ENCODE measurements at places on chromosomes 12 and 14.

- DNase-seq = no peak
Measured at GRCh38 chr14:86596024-86596423, 1066.1 kb downstream of the FLRT2 start.

GRCh38 chr12:119809023-119809422 lies 68.1 kb downstream of the CIT start:
- no peak for DNase-seq

GRCh38 chr12:58368001-58368400 lies 426.6 kb downstream of the ATP23 start:
- DNase-seq = no peak

DNA sequence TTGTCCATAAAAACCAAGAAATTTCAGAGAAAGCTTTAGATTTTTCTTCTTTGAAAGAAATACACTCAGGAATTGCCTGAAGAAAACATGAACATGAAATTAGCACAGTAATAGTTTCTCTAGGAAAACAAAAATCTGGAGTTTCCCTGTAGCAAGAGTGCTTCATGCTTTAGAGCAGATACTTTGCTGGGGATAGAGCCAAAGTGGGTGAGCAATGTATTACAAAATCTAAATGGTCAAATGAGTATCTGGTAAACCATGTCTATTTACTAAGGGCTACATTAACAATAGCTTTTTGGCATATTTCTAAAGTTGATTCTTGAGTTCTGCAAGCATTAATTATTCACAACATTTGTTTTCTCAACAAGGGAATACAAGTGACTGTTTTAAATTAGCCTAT lies 26.2 kb downstream of the AVPR1A start:
- peak; percentile 20 for DNase-seq

DNA sequence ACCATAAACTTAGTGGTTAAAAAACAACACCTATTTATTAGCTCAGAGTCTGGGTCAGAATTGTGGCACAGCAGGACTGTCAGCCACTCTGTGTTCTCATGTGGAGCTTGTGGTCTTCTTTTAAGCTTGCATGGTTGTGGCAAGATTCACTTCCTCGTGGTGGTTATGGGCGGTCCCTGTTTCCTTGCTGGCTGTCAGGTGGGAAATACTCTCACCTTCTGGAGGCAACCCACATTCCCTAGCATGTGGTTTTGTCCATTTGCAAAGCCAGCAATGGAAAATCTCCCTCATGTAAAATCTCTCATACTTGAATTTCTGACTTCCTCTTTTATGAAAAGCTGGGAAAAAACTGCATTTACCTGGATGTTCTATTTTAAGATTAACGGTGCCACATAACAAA lies 229.8 kb downstream of the ALX1 start:
- no peak for DNase-seq

- no peak for DNase-seq
Measured at GRCh38 chr14:68312884-68313610, 479.8 kb downstream of the ZFP36L1 start.

GRCh38 chr12:85058339-85058738 lies 22.2 kb downstream of the LRRIQ1 start:
- DNase-seq = no peak

DNA sequence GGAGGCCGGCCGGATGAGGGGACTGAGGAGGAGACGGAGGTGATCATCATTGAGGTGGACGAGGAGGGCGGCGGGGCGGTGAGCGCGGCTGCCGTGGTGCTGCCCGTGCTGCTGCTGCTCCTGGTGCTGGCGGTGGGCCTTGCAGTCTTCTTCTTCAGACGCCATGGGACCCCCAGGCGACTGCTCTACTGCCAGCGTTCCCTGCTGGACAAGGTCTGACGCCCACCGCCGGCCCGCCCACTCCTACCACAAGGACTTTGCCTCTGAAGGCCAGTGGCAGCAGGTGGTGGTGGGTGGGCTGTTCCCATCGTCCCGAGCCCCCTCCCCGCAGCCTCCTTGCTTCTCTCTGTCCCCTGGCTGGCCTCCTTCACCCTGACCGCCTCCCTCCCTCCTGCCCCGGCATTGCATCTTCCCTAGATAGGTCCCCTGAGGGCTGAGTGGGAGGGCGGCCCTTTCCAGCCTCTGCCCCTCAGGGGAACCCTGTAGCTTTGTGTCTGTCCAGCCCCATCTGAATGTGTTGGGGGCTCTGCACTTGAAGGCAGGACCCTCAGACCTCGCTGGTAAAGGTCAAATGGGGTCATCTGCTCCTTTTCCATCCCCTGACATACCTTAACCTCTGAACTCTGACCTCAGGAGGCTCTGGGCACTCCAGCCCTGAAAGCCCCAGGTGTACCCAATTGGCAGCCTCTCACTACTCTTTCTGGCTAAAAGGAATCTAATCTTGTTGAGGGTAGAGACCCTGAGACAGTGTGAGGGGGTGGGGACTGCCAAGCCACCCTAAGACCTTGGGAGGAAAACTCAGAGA lies 9.6 kb downstream of the MMP14 start:
- DNase-seq = no peak

DNA sequence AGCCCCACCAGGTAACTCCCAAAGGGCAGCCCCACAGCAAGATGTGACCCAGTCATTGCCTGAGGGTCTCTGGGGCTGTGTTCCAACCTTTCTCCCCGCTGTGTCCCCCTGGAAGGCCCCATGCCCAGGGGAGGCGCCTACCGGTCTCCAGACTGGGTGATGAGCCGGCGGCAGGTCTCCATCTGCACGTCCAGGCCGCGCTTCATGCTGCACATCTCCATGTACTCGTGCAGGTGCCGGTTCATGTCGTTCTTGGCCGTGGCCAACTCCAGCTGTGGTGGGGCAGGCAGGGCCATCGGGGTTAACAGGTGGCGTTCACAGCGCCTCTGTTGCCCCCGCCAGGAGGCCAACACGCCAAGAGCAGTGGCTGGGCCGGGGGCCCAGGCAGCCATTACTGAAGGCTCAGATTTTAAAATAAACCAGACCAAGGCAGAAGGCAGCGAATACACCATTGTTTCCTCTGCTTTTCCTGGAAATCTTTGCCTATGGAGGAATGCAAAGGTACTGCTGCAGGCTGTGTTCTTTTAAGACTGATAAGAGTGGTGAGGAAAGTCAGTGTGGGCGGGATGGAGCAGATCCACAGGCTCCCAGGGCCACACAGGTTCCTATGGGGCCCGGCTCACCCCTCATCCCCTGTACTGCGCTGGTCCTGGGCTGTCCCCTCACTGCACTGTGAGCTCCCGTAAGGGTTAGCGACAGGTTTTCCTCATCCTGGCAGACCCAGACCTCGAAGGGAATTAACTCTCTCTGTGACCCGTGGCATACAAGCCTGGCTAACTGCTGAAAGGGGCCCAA lies 7.3 kb downstream of the GAPDH start:
- no peak for DNase-seq
